ENCODE measurements at places on chromosomes 6 and 20.

- no peak for DNase-seq
These were observed 1026.9 kb upstream of the ADGRB3 start for GRCh38 chr6:67608099-67608749.

DNA sequence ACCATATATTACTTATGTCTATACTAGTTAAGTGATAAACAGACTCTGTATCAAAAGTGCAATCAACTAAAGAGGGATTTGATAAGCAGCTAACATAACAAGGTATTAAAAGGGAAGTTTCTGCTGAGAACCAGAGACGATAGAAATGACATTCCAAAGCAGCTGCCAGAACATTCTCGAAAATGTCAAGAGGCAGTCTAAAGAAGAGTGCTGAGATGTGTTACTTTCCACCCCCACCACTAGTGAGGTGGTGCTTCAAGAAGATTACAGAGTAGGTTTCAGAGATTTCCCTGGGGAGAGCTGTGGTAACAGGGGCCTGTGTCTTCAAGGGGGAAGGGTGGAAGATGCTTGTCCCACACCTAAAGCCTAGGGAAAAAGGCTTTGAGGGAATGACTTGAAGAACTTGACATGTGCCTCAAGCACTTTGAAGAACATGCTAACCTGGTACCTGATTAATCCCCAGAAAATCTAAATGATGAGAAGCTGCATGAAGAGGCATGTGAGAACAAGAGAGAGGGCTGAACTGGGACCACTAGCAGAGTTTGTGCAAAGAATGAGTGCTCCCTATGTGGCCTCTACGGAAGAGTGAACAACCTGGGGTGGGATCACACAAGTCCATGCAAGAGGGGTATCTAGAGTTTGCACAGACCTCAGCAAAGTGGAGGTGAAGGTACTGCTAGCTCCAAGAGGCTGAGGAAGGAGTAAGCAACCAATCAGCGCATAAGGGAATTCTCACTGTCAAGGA is 5.0 kb downstream of the FAM184A start:
- no peak for DNase-seq

GRCh38 chr20:51275826-51276225 is 252.9 kb upstream of the KCNG1 start:
- no peak for DNase-seq

- no peak for DNase-seq
These were observed 383.6 kb downstream of the BCKDHB start for GRCh38 chr6:80489911-80490635.

- DNase-seq = no peak
These were observed 8.9 kb downstream of the NFS1 start for GRCh38 chr20:35690265-35690664.

DNA sequence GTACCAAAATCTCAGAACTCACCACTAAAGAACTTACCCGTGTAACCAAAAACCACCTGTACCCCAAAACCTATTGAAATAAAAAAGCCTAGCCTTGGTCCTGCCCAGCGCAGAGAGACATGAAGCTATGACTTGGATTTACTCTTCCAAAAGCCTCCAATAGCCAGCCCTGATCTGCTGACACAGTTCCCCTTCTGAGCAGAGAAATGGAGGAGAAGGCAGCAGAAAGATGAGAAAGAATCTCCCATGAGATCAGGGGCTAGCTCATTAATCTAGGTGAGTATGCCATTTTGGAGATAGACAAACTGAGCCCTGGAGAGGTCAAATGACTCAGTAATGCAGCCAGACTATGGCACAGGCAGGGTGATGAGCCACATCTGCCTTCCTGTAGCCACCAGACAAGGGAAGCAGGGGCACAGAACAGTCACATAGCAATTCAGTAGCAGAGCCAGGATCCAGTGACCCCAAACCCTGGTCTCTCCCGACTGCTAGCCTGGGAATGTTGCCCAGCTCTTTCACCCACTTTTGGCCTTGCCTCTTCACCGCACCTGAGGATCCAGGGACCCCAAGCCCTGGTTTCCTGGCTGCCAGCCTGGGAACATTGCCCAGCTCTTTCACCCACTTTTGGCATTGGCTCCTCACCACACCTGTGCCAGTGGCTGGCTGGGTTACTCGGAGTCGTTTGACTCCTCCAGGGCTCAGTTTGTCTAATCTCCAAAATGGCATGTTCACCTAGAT is 7.2 kb upstream of the SDCBP2 start:
- DNase-seq = no peak

- no peak for DNase-seq
These were observed 51.8 kb downstream of the SSR1 start for GRCh38 chr6:7261032-7261841.

GRCh38 chr6:138545621-138545980 is 46.3 kb upstream of the NHSL1 start:
- DNase-seq = no peak

DNA sequence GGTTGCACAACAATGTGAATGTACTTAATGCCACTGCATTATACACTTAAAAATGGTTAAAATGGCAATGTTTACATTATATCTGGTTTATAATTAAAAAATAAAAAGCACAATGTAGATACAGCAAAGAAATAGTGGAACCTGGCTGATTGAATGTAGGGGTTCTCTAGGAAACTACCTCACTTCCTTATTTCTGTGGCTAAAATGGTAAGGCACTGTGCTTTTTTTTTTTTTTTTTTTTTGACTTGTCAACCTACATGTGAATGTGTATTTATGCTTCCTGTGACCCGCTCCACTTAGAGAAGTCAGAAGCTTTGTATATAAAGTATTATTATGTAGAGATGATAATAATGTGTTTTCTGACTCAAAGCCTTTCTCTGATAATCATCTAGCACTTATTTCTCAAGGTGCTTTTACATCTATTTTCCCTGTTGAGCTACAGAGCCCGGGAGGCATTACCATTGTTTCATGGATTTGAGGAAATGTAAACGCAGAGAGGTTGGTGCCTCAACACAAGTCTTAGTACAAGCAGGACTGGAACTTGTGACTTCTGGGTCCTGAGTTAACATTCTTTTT is 55.0 kb downstream of the SOX4 start:
- DNase-seq = no peak

DNA sequence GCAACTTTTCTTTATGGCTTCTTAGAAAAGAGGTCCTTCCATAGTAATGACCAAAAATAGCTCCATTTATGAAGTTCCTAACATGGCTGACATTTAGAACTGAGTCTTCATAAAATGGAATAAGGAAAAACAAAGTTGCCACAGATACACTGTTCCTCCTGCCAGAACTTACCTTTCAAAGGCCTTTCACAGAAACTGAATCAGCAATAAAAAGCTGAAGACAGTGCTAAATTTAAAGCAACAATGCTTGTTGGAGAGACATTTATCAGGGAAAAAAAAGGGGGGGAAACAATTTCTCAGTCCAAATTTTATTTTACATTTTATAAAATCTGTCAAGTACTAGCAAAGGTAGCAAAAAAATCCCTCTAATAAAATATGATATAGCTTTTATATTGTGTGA is 17.3 kb downstream of the DEK start:
- DNase-seq = no peak

- DNase-seq = no peak
These were observed 136.5 kb upstream of the SYNDIG1 start for GRCh38 chr20:24332956-24333355.

DNA sequence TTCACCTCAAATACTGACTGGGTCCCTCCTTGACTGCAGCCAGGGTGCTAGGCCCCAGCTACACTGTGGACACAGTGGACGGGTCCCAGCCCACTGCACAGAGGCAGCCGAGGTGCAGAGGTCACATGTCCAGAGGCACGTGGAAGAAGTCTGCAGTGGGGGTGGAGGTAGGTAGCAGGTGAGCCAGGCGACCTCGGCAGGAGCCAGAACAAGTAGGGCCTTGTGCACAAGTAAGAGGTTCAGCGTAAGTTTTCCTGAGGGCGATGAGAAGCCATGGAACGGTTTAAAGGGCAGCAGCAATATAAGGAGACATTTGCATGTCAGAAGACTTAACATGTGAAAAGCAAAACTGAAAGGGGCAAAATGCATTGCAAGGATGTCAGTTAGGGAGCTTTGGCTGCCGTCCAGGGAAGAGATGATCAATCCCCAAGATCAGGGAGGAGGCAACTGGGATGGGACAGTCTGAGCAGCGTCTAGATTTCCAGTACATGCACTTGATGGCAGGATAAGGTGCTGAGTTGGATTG is 49.7 kb upstream of the SNX9 start:
- DNase-seq = no peak

- no peak for DNase-seq
These were observed 91.9 kb downstream of the PLCB4 start for GRCh38 chr20:9160757-9161156.

DNA sequence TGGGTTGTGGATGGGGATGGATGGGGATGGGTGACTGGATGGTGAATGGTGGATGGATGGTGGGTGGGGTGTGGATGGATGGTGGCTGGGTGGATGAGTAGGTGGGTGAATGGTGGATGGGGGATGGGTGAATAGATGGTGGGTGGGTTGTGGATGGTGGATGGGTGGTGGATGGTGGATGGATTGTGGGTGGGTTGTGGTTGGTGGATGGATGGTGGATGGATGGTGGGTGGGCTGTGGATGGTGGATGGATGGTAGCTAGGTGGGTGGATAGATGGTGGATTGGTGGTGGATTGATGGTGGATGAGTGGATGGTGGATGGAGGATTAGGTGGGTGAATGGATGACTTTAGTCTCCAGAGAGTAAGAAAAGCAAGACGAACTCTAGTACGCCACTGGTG is 57.6 kb downstream of the YTHDF1 start:
- no peak for DNase-seq

DNA sequence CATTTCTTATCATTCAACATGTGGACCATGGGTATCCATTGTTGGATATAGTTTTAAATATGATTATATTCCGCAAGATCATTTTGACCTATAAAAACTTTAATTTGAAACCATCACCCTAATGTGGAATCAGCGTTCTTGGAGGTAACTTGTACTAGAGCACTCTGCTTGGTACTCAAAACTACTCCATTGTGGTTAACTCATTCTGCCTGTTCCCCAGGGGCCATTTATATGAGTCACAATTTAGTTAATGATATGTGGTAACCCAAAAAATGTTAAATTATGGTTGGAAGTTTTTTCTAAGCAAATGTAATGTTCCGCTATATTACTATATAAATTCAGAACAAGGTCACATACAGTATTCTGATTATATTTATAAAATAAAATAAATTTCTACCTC is 109.3 kb downstream of the TRDN start:
- DNase-seq = no peak

DNA sequence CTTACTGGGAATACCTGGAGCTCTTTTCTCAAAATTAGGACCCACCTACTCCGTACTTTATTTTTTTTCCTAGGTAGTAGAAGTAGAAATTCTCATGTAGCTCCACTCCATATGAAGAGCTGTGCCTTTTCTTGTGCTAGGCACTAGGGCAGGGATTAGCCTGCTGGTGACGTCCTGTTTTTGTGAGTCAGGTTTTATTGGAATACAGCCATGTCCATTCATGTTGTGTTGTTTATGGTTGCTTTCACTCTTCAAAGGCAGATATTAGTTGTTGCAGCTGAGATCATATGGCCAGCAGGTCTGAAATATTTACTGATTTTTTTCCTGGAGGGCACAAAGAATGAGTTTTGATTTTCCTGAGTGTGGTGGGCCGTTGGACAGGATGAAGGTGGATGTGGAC is 20.5 kb downstream of the XRN2 start:
- no peak for DNase-seq

DNA sequence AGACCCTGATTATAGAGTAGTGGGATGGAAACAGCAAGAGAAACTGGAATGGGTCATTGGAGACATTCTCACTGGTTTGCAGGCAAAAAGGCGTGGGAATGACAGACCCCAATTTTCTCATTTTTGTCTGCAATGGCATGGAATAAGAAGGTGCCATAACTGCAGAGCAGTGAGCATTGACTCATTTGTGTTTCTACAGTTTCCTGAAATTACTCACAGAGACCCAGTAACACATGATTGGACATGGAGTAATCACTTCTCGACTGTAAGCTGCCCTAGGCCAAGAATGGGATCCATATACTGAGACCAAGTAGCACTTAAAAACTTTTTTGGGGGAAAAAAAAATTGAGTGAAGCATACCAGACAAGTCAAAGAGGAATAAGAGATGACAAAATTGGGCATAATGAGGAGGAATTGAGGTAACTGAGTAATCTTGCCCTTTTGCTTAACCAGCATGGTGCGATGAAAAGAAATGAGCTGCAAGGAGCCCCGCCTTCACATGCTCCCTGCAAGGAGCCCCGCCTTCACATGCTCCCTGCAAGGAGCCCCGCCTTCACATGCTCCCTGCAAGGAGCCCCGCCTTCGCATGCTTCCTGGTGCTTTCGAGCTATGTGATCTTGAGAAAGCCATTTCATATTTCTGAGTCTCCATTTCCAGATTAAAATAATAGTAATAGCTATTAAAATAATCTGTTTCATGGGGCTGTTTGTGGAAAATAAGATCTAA is 44.1 kb downstream of the NHSL1 start:
- DNase-seq = no peak

- no peak for DNase-seq
These were observed 66.1 kb downstream of the FAM50B start for GRCh38 chr6:3915076-3915791.

DNA sequence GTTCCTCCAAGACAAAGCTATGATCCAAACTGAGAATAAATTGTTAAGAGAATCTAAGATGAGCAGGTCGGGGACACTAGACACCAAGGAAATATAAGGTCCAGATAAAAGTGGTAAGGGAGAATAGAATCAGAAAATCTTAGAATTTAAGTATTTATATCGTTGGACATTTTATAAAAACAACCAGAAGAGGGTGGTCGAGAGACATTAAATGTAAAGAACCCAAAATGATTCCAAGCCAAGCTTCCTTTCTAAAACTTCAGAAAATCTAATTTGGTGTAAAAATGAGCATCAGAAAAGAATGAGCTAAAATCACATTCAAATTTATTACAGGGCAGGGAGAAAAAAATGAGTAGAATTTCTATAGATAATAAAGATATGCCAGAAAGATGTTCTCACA is 97.8 kb upstream of the OGFRL1 start:
- DNase-seq = no peak

GRCh38 chr6:41697861-41698781 is 37.3 kb downstream of the TFEB start:
- DNase-seq = no peak

DNA sequence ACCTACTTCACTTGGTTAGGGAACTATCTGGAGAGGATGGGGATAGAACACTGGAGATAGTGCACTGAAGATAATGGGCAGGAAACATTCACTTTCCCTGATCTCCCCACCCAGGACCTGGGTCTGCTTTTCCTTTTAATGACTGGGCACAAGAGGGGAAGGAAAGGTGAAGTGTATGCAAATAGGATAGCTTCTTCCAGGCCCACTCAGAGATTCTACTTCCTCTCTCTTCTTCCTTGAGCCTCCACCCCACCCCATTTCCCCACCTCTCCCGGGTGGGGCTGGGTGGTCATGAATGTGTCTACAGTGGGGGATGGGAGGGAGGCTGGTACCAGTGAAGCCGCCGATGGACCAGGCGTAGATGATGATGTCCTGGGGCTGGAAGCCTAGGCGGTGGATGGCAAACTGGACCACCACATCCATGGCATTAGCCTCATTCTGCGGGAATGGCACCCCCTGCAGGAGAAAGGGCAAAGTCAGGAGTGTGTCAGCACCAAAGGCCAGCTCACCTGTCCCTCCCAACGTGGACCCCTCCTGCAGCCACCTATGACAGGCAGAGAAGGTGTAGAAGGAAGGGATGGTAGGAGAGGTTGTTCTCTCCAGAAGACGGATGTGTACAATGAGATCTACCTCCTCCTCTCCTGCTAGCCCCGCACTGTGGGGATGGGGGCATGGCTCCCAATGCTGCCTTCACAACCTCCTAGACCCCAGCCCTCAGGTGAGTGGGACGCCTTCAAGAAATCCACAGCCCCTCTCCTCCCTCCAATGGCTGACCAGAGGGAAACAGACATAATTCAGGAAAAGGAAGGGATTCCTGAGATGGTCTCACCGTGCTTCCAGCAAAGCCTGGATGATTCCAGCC is 8.6 kb upstream of the LY6G5C start:
- no peak for DNase-seq
